ENCODE measurements at places on chromosomes 12 and 14. TPM values are rescaled to one million over a fixed set of nuclear protein-coding genes. Genes with fewer than 3 reads are reported as not detected.

DNA sequence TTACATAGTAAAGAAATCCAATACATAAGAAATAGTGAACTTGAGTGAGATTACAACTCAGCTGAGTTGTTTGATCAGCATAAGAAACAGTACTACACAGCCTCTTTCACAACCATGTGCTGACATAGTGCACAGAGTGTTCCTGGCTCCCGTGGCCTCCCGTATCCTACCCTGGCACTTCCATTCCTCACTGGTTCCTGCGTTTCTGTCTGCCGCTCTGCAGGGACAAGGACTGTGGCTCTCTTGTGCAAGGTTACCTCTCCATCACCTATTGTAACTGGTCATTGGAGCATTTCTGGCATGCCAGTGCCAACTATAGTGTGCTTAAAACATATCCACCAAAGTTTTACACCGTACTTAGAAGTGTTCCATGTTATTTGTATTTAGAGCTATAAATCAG, 46.3 kb upstream of the PCED1B start:
- peak; percentile 13 for DNase-seq

DNA sequence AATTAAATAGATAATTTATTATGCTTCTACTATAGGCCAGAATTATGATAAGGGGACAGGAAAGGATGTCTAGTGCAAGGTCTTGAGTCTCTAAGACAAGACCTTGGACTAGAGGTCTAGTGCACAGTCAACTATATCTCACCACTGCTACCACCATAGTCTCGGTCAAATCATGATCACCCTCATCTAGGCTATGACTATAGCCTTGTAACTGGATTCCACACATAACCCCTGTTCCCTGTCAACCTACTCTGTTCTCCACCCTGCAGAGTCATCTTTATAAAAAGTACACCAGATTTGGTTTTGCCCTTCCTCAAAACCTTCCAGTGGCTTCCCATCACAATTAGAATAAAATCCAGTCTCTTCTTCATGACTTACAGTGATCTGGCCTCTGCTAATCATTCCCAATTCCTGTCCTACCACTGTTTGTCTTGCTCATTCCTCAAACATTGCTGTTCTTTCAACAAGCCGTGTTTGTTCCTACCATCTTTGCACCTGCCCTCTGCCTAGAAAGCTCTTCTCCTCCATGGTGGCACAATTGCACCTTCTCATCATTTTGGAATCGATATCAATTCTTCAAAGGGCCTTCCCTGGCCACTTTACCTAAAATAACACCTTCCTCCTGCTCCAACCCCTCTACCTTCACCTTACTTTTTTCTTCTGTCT, 169.4 kb downstream of the FOXN3 start:
- no peak for DNase-seq

DNA sequence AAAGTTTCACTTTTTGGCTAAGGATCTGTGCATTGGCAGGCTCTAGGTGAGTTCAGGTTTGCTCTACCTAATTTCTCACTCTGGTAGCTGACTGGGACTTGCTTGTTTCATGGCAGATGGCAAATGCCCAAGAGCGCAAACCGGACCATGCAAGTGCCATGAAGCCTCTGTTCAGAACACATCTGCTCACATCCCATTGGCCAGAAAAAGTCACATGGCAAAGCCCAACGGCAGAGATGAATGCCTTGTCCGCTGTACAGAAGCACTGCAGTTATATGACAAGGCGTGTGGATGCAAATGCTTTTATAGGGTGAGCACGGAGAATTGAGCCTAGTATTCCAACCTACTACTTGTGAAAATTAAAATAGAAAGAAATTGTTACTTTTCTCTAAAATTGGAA, 202.2 kb upstream of the HMGA2 start:
- no peak for DNase-seq

DNA sequence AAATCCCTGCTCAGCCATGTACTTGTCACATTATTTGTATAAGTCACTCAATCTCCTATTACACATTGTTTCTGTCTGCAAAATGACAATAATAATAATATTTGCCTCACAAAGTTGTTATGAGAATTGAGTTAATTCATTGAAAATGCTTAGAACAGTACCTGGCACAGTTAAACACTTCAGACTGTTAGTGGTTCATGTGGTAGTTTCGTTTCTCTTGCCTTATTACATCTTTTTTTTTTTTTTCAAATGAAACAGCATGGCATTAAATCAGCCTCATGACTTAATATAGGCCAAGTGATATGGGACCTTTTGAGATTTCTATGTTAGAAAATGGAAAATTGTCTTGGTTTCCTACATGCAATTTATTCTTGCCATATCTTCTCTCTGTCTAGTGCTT, 71.0 kb upstream of the CRY1 start:
- DNase-seq = no peak

GRCh38 chr12:111981987-111982386, 31.0 kb downstream of the TMEM116 start:
- no peak for DNase-seq

DNA sequence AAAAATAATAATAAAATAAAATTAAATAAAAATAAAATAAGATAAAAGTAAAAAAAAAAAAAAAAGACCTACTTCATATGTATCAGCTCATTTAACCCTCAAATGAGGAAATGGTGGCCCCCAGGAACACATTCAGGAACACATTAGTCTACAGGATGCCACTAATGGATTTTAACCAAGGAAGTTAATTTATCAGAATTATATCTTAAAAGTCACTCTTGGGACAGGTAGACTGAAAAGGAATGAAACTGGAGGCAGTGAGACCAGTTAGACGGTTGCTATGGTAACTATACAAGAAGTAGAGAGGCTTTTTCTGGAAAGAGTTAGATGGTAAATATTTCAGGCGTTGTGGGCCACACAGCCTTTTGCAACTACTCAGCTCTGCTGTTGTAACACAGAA, 54.9 kb downstream of the SCN8A start:
- no peak for DNase-seq

DNA sequence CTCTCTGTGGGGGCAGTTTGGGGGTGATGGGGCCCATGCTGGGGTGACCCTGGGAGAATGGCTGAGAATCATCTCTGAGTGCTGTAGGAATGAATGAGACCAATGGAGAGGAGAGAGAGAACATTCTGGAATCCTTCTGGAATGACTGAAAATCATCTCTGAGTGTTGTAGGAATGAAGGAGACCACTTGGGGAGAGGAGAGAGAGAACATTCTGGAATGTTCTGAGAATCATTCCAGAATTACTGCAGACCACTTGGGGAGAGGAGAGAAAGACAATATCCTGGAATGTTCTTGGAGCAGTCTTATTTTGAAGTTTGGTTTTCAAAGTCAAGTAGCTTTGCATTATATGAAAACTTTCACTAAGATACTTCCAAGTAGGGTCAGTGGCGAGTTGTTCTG, 64.3 kb downstream of the ZNF664 start:
- no peak for DNase-seq

DNA sequence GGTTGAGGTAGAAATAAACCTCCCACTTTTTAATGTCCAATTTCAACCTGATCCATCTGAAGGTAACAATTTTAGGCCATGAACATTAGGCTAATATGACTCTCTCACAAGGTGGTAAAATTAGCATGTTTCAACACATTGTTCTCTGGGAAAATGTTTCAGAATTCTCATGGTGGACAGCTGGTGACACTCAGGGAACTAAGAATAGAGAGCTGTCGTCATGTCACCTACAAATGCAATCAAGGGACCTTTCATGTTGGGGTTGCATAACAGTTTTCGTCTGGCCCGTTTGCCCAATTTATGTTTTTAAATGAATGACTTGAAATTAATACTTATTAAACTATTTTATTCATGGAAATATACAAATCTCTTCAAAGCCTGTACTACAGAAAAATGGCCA, 180.7 kb upstream of the PRICKLE1 start:
- no peak for DNase-seq

DNA sequence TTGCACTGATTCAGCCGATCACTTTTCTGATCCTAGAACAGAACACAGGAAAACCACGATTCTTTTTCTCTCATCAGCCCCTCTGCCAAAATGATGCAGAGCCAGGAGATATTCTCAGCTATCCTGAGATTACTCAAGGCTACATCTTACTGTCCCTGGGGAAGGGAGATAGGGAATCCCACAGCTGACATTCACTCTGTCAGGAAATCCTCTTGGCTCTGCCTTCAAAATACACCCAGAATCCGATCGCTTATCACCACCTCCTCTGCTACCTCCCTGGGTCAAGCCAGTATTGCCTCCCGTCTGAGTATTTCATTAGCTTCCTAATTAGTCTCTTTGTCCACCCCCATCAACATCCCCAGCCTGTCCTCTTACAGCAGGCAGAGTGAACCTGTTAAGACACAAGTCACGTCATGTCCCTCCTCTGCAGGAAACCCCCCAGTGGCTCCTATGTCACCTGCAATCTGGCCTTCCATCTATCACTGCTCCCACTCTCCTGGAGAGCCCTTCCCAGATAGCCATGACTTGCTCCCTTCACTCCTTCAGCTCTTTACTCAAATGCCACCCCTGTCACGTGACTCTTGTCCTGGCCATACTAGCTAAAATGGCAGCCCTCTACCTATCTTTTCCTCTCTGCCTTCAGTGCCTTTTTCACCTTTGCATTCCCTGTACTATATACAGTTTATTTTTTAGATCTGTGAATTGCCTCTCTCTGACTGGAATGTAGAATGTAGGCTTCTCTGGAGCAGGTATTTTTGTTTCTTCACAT, 70.3 kb downstream of the GALNT4 start:
- no peak for DNase-seq

DNA sequence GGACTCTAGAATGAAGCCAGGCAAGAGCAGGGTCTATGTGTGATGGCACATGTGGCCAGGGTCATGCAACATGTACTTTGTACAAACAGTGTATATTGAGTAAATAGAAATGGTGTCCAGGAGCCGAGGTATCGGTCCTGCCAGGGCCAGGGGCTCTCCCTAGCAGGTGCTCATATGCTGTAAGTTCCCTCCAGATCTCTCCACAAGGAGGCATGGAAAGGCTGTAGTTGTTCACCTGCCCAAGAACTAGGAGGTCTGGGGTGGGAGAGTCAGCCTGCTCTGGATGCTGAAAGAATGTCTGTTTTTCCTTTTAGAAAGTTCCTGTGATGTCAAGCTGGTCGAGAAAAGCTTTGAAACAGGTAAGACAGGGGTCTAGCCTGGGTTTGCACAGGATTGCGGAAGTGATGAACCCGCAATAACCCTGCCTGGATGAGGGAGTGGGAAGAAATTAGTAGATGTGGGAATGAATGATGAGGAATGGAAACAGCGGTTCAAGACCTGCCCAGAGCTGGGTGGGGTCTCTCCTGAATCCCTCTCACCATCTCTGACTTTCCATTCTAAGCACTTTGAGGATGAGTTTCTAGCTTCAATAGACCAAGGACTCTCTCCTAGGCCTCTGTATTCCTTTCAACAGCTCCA, 39.6 kb downstream of the DAD1 start:
- DNase-seq = no peak

- no peak for DNase-seq
These were observed 96.2 kb downstream of the CPSF2 start for GRCh38 chr14:92217936-92218335.

- no peak for DNase-seq
These were observed 354.4 kb downstream of the EGLN3 start for GRCh38 chr14:33596211-33597080.

MYRFL gene
- total RNA-seq = not detected

Data from B cell (primary cell).